ENCODE measurements at places on chromosomes 4 and X.

GRCh38 chr4:8403173-8403753, 37.3 kb downstream of the ACOX3 start:
- peak; percentile 60 for DNase-seq

- DNase-seq = peak; percentile 56
Observed at GRCh38 chrX:153921511-153922446, 4.3 kb downstream of the ARHGAP4 start.

DNA sequence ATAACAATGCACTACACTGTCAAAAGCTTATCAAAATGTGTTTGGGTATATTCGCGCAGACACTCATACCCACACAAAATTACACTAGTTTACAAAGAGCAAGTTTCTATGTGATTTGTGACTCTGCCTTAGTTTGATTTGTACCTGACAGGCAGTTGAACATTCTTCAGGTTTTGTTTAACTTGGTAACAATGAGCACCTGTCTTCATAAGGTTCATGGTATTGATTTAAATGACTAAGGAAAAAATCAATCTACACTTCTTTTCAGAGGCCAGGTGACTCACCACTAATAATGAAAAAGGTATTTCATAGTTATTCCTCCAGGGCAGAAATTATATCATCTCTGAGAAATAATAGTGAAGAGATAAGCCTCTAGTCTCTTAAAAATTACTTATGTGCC, 1114.6 kb upstream of the AGA start:
- DNase-seq = peak; percentile 18

GRCh38 chr4:174564529-174564928, 42.2 kb upstream of the HPGD start:
- no peak for DNase-seq

- peak; percentile 0 for DNase-seq
Observed at GRCh38 chrX:38804682-38805431, 3.6 kb downstream of the MID1IP1 start.

GRCh38 chr4:147096667-147097604, 151.3 kb upstream of the TTC29 start:
- peak; percentile 57 for DNase-seq

GRCh38 chr4:71239365-71239764, 99.5 kb upstream of the SLC4A4 start:
- no peak for DNase-seq

DNA sequence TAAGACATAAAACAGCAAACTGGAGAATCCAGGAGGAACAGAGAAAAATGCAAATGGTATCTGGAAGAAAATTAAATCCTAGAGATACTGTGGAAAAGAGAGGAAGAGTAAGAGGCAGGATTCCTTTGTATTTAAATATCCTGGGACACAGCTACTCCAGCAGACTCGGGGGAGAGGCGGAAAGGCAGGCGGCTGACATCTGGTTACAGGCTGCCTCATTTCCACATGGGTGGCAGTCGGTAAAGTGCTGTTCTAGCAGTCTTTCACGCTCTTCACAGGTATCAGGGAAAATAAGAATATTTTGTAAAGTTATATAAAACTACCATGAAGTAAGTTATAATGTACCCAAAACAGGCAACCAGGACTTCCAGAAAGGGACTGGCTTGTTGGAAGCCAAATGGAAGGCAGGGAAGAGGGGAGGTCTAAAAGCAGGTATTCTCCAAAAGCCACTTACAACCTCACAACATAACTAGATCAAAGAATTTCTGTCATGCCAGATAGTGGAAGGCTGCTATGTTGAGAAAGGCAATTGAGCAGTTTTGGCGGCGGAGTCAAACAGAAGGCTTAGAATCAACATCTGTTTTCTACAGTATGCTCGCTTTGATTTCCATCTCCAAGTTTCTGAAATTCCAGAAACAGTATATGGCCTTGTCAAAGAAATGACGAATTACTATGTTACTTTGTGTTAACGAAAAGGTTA, 1.3 kb upstream of the TIGD2 start:
- no peak for DNase-seq

DNA sequence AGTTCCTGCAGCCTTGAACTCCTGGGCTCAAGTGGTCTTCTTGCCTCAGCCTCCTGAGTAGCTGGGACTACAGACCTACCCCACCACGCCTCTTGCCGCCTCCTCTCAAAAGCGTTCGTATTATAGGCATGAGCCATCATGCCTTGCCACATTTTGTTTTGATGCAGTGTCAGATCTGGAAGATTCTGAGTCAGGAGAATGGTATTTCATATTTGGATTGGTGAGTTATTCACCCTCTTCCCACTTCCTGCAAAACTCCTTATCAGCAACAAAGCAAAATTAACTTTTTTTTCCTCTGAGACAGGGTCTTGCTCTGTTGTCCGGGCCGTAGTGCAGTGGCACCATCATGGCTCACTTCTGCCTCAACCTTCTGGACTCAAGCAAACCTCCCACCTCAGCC, 29.6 kb downstream of the REST start:
- no peak for DNase-seq

GRCh38 chr4:159191989-159192388, 89.1 kb downstream of the RAPGEF2 start:
- peak; percentile 18 for DNase-seq

GRCh38 chr4:82900066-82900410, 497 bp upstream of the THAP9 start:
- no peak for DNase-seq

DNA sequence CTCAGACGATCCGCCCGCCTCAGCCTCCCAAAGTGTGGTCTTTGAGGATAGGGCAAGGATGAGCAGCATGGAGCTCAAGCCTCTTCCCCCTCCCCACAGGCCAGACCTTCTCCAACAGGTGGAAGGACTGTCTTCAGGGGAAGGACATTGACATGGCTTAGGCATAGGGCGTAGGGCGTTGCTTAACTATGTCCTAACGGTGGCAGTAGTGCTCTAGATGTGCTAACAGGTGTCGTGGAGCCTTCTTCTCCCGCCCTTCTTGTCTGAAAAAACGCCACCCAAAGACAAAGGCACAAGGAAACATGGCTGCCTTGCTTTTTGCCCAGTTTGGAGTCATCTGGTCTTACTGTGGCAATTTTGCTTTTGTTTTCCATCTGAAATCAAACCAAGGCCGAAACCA, 219.8 kb downstream of the OR13H1 start:
- peak; percentile 99 for DNase-seq

DNA sequence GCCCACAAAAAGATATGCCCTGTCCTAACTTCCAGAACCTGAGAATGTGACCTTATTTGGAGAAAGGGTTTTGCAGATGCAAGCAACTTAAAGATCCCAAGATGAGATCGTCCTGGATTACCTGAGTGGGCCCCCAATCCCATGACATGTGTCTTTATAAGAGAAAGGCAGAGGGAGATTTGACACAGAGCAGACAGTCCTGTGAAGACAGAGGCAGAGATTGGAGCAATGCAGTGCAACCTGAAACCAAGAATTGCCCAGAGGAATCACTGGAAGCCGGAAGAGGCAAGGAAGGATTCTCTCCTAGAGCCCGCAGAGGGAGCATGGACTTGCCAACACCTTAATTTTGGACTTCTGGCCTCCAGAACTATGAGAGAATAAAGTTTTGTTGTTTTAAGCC, 171.5 kb downstream of the SMIM20 start:
- DNase-seq = no peak

- no peak for DNase-seq
Observed at GRCh38 chrX:143095321-143095720, 69.6 kb downstream of the SPANXN4 start.

DNA sequence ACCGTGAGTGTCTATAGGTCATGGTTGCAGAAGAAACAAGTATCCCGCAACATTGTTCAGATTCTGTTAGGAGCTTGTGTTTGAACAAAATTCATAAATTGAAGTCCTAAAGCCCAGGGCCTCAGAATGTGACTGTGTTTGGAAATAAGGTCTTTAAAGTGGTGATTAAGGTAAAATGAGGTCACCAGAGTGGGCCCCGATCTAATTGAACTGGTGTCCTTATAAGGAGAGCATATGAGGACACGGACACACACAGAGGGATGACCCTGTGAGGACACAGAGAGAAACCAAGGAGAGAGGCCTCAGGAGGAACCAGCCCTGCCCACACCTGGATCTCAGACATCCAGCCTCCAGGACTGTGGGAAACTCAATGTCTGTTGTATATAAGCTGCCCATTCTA, 76.9 kb downstream of the DHRSX start:
- DNase-seq = no peak

GRCh38 chrX:53050841-53051240, 2.3 kb downstream of the GPR173 start:
- no peak for DNase-seq

- peak; percentile 4 for DNase-seq
Observed at GRCh38 chr4:151644622-151645021, 116.2 kb downstream of the GATB start.

GRCh38 chr4:96675896-96676295, 836.0 kb downstream of the PDHA2 start:
- DNase-seq = no peak

DNA sequence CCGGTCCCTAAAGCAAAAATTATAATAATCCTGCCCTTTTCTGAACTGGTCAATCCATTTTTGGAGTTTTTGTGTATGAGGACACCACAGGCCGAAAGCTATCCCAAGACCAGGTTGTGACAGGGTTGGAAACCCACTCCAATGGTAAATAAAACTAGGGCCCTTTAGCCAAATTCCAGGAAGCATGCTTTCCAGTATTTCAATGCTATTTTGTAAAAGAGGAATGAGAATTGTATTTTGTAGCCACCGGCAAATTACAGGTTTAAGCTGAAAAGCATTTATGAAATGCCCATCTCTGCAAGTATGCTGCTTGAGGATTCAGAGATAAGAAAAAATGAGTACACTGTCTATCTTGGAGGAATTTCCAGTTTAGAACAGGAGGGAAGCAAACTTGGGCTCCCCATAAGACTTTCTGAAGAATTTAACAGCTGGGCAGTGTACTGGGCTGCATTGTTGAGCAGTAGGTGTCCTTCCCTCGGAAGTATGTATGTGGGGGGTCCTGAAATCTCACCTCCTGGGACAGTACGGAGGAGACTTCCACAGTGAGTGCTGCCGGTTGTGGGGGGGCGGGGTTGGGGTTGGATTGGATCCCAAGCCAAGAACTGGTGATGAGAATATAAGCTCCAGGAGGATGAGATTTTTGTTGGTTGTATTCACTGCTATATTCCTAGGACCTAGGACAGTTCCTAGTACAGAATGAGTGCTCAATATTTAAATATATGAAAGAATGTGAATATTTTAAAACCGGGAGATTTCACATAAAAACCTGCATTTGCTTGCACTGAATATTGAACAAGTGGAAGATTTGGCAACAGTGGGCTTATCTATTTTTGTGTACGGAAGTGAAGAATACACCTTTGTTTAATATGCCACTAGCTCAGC, 26.8 kb downstream of the OCIAD2 start:
- DNase-seq = no peak

DNA sequence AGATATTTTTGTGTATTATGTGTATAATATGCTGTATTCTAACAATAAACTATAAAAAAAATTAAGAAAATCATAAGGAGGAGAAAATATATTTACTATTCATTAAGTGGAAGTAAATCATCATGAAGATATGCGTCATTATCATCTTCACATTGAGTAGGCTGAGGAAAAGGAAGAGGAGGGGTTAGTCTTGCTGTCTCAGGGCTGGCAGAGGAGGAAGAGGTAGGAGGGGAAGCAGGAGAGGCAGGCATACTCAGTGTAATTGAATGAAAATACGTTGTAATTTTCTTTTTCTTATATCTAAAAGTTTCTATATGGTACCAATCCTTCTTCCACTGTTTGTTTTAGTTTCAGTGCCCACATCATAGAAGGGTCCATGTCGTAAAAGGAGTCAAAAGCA, 9.8 kb upstream of the TMEM185A start:
- DNase-seq = no peak

- no peak for DNase-seq
Observed at GRCh38 chrX:30814978-30815377, 74.1 kb downstream of the TAB3 start.
